ENCODE measurements at places on chromosomes 5 and 9.
A peak's percentile ranks its signal among the peaks of the same experiment; 100 is the strongest.

GRCh38 chr5:79076819-79077218 lies 7.3 kb downstream of the BHMT2 start:
- DNase-seq, result no peak

- DNase-seq, result no peak
These were observed 248.9 kb downstream of the PIK3R1 start for GRCh38 chr5:68464424-68464823.

DNA sequence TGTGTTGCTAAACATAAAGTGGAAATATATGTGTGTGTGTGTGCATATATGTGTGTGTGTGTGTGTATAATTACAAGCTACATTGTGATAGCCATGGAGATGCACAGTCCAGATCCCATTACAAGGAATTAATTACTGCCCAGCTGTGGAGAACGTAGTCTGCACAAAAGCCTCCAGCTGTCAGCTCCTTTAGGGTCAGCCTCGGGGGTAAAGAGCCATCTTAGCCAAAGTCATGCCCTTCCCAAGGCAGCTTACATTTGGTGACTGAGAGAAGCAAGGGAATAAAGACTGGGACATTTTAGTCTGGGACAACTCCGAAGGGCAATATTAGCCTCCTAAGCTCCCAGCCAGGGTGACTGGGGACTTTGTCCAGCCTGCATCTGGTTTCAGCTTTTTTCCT lies 21.9 kb upstream of the FOCAD start:
- DNase-seq, result no peak

GRCh38 chr9:130129432-130130061 lies 42.7 kb upstream of the NCS1 start:
- peak; percentile 6 for DNase-seq

DNA sequence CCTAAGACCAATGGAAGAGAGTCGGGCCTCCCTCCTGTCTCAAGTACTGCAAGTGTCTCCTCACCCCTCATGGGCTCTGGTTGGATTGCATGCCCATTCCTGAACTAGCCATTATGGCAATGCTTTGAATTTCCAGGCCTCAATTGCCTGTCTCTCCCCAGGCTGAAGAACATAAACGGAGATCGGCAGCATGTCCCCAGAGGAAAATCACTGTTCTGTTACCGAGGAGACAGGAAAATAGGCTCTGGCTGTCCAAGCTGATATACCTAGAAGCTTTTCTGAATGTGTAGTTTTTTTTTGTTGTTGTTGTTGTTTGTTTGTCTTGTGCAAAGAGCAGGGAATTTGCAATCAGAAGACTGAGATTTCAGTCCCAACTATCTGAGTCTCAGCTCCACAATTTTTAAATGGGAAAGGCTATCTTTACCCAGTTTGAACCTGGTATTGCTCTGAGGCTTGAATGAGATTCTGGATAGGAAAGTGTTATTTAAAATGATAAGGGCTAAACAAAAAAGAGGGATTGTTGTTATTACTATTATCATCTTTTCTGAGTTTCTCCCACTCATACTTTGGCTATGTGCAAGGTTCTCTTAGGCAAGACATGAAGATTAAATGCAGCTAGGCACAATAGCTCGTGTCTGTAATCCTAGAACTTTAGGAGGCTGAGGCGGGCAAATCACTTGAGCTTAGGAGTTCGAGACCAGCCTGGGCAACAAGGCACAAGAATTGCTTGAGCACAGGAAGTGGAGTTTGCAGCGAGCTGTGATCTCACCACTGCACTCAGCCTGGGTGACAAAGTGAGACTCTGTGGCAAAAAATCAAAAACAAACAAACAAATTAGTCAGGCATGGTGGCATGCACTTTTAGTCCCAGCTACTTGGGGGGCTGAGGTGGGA lies 77.2 kb upstream of the KLF9 start:
- no peak for DNase-seq

GRCh38 chr5:149485655-149486615 lies 65.3 kb downstream of the CSNK1A1 start:
- no peak for DNase-seq

DNA sequence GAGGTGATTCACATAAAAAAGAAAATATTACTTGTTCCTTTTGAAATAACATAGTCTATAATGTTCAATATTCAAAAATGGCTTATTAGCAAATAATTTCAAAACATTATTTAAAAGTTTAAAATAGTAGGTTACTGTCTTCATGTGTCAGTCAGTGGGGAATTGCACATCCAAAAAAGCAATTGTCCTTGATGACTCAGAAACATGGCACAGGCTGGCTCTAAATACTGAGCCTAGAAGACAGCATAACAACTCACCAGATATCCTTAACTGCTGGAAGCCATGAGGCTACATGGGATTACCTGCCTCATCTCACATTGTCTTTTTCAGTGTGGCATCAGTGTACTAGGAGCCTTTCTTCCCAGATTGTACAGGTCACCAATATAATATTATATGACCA lies 439.5 kb upstream of the RGMB start:
- DNase-seq, result no peak

DNA sequence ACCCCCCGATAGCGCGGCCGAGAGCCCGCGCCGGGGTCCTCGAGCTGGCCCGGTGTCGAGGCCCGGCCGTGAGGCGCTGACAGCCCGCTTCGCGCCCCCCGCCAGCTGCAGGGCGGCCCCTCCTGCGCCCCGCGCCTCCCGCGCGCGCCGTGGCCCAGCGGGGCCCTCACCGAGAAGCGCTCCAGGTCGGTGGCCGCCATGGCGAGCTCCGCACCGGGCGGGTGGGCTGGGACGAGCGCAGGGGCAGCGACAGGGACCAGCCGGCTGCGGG lies 166 bp downstream of the SEPTIN8 start:
- no peak for DNase-seq

DNA sequence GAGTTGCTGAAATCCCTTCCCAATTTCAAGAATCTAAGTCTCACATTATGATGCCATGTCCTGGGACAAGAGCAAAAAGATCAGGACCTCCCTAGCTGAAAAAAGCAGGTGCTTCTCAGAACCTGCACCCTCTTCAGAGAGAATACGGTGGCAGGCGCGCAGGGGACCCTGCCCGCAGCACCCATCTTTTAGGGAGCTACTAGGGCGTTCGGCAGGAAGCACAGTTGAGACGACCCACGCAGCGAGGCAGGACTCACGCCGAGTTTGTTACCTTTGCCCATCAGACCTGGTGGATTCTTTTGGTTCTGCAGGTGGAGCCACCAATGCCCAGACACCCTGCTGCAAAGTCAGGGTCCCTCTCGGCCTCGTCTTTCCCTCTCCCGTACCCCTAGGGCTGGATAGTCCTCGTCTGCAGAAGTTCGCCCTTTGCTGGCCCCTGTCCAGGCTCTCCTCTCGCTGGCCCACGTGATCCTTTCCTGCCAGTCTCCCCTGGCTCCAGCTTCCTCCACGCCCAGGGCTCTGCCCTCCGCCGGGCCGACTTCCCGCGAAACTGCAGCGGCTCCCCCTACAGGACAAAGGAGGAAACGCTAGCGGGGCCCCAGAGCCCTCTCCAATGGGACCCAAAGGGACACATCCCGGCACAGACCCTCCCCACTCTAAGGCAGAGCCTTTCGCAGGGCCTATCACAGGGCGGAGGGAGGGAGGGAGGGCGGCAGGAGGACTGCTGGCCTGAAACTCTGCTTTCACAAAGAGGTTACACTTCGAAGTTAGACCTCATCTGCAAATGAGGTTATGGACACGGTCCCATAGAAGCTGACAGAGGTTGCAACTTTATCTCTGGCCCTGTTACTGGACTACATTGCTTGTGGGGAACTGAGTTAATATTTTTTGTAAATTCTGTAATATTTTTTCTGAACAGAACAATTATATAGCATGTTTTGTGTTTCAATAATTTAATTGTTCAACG lies 28.8 kb downstream of the TMEM174 start:
- peak; percentile 56 for DNase-seq

GRCh38 chr9:134321946-134322741 lies 4.1 kb upstream of the RXRA start:
- no peak for DNase-seq

DNA sequence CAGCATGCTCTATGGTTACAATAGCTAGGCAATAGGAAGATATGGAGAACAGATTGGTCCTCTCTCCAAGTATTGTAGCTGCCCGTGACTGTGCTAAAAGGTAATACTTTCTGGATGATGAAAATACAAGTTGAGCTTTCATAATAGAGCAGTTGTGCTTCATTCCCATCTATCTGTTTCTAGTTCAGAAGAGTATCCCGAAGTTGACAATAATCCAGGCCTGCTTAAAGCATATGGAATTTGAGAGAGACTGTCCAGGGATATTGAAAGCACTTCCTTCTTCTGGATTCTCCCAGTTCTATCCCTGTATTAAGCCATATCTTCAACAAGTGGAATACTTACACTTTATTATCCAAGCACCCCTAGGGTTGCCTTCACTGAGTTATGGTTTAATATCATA lies 350.4 kb downstream of the EFNA5 start:
- DNase-seq, result no peak
